Ureter (tissue), 1 donor: ENCODE measurements at places on chromosomes 12 and 14.

DNA sequence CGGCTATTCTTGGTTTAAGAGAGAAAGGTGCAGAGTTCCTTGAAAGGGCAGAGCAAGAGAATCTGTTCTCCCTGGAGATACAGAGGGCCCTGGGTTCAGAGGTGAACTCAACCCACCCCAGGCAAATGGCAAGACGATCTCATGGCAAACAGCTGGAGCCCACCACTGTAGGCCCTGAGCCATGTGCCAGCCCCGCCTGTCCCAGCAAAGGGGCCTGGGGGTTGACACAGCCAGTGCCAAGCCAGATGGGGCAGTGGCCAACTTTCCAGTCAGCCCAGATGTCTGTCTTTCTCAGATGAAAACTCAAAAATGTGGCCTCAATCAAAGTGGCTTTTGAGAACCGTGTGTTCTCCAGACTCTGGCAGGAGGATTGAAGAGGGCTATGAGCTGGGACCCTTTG lies 51.8 kb downstream of the ISCA2 start:
- DNase-seq, result no peak

GRCh38 chr12:84157170-84157569 lies 755.4 kb downstream of the SLC6A15 start:
- no peak for DNase-seq

DNA sequence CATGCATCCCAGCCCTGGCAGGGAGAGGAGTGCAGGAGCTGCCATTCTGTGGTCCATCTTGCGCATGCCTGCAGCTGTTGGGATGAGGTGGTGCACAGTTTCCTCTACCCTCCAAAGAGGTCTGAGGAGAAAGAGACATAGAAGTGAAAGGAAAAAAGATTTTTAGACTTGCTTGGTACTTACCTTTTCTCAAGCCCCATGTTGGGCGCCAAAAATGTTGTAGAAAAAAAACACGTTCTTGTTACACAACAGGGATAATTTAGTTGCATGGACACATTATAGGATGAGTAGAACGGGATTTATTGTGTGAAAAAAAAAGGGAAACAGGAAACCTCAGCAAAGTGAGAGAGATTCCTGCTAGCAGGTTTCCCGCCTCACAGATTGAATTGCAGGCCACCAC lies 244.4 kb upstream of the GARIN2 start:
- DNase-seq, result no peak

GRCh38 chr14:26281280-26281998 lies 316.4 kb downstream of the NOVA1 start:
- DNase-seq, result no peak

DNA sequence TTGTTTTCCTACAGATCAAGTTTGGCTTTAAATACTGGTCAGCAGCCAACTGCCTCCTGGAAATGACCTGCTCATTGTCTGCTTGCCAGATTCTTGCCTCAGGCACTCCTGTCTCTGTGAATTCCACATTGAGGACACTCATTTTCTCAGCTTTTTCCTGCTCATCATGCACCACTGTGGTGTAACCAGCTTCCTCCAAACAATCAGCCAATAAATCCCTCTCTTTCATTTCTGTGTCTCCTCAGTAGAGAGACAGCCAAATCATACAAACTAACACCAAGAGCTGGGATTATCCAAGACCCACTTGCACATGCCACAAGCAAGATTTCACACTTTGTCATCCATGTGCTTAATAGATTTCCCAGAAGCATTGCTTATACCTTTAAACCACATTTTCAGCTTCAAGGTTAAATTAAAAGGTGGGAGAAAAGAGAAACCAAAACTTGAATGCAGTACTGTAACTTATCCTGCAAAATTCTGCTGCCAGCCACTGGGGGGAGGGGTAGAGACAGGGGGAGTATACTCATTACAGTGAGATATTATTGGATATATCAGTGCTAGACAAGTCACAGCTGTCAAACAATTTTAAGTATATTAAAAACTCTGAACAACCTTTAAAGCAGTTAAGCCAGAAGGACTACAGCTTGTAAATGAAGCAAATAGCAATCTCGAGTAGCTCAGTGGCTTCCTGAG lies 105.0 kb downstream of the PPP2R5E start:
- peak; percentile 70 for DNase-seq

- DNase-seq, result no peak
These were observed 5.2 kb upstream of the FOS start for GRCh38 chr14:75273272-75274049.

DNA sequence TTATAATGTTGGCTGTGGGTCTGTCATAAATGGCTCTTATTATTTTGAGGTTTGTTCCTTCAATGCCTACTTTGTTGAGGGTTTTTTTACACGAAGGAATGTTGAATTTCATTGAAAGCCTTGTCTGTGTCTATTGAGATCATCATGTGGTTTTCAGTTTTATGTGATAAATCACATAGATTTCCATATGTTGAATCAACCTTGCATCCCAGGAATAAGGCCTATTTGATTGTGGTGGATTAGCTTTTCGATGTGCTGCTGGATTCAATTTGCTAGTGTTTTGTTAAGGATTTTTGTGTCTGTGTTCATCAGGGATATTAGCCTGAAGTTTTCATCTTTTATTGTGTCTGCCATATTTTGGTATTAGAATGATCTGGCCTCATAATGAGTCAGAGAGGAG lies 27.6 kb downstream of the SLC2A13 start:
- DNase-seq, result no peak
